ENCODE measurements at places on chromosomes 3 and 15.

GRCh38 chr3:53973905-53974304, 82.2 kb upstream of the SELENOK start:
- DNase-seq = no peak

DNA sequence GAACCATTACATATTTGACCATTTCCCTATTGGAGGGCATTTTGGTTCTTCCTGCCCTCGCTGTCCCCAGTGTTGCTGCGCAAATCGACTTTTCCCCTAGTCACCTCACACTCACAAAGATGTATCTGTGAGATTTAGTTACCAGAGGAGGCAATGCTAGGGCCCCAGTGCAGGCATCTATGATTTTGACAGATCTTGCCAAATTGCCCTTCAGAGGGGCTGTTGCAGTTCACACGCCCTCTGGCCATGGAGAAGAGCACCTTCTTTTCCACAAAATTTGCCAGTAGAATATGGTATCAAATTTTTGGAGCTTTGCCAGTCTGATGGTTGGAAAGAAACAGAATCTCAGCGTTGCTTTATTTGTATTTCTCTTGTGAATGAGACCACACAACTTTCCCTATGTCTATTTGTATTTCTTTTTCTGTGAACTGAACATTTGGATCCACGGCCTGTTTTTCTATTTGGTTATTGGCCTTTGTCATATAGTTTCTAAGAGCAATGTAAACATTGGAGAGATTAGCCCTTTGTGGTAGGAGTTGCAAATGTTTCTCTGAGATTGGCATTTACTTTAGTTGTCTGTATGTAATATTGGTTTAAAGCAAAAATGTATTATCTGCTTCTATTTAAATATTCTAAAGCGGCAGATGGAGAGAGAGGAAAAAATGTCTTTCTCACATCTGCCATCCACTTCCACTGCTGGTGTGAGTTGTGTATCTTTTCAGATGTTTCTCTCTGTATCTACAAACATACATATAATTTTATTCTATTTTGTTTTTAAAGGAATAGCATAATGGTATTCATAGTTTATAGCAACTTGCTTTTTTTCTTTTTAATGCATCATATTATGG, 66.1 kb downstream of the DNASE1L3 start:
- DNase-seq = no peak

DNA sequence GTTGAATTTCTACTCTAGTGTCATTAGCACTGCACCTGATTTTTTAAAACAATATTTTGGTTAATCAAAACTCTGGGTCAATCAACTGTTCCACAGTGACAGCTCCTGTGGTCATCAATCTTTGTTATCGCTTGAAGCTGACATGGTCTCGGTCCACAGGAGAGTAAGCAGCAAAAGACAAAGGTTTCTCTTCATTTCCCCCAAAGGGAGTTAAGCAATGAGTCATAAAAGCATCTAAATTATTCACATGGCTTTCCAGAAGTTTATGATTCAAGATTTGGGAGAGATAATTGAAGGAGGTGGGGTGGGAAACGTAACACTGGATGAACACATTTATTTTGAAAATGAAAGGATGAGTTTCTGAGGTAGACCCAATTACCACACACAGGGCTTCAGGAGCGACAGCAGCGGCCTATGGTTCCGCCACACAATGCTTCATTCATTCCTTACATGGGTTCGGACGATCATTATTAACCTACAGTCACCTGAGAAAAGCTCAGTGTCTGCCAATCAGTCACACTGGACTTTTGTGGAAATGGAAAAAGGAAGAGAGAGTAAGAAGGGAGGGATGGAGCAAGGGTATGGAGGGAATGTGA, 505.1 kb downstream of the FHIT start:
- DNase-seq = no peak

- no peak for DNase-seq
Observed at GRCh38 chr3:146184241-146185015, 23.4 kb upstream of the PLOD2 start.

- DNase-seq = no peak
Observed at GRCh38 chr3:170572665-170573253, 13.1 kb downstream of the SLC7A14 start.

- DNase-seq = no peak
Observed at GRCh38 chr15:35992791-35993190, 446.8 kb upstream of the DPH6 start.

DNA sequence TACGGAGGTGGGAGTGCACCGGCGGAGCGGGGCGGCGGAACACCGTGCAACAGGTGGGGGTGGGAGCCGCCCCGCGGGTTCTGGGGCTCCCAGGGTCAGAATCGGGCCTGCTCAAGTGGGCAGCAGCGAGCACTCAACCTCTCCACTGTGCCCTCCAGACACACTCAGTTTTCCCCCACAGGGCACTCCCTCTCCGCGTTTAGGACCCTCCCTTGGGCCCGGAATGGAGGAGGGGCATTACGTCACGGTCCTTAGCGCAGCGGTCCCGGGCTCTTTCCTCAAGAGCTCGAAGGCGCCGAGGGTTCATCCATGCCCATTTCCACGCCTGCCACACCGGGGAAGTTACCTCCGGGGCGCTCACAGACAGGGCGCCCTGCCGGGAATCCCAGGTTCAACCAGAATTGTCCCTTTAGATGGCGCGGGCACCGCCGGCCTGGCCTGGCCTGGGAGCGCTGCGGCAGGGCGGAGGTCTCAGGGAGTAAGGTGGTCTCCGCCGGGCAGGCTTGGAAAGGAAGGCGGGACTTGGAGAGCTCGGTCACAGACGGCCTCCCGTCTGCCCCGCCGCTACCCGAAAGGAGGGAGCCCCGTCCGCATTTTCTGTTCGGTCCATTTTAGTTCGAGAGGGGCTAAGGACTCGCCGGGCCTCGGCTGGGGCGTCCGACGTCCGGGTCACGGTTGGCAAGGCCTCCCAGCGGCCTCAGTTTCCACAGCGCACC, 5.1 kb downstream of the RNU6-1 start:
- no peak for DNase-seq

DNA sequence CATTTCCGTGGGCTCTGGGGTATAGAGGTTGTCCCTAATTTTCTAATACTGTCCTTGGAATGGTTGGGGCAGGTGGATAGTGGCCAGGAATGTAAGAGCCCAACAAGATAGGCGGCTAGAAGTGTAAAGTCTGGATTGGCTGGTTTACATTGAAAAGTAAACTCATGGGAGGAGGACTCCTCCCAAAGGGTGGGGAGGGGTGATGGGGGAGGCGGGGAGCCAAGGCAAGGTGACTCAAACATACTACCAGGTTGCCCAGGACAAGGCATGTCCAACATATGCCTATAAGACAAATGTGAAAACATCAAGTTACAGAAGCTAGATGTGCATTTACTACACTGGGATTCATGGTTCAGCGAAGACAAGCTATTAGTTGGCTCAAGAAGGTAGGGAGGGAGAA, 14.3 kb upstream of the SAMMSON start:
- DNase-seq = no peak

- no peak for DNase-seq
Observed at GRCh38 chr3:171184372-171184771, 157.9 kb upstream of the SLC2A2 start.

DNA sequence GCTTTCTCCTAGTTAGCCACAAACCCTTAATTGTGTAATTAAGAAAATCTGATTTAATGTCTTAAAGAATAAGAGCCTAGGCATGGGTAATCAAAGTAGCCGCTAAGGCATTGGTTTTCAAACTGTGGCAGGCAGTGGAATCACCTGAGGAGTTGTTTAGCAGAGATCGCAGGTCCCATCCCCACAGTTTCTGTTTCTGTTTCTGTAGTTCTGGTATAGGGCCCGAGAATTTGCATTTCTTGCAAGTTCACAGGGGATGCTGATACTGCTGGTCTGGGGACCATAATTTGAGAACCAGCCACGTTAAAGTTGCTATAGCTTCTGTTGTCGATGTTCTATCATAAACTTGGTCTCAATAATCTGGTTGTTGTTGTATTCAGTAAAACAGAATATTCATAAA, 204.3 kb downstream of the ALCAM start:
- DNase-seq = no peak

DNA sequence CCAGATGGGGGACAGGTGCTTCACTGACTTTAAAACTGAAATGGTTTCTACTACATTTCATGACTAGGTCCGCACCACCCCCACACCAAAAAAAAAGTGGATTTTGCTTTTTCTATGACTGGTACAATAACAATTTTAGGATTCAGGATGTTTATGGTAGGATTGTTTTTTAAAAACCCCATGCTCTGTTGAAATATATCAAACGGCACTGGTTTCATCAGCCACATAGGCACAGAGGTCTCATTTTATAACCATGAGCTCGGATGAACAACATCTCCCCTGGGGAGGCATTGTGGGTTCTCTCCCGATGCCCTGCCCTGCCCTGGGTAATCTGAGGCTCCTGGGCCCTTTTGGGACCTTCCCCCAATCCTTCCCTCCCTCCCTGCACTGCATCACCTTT, 202.7 kb upstream of the KBTBD8 start:
- DNase-seq = no peak

DNA sequence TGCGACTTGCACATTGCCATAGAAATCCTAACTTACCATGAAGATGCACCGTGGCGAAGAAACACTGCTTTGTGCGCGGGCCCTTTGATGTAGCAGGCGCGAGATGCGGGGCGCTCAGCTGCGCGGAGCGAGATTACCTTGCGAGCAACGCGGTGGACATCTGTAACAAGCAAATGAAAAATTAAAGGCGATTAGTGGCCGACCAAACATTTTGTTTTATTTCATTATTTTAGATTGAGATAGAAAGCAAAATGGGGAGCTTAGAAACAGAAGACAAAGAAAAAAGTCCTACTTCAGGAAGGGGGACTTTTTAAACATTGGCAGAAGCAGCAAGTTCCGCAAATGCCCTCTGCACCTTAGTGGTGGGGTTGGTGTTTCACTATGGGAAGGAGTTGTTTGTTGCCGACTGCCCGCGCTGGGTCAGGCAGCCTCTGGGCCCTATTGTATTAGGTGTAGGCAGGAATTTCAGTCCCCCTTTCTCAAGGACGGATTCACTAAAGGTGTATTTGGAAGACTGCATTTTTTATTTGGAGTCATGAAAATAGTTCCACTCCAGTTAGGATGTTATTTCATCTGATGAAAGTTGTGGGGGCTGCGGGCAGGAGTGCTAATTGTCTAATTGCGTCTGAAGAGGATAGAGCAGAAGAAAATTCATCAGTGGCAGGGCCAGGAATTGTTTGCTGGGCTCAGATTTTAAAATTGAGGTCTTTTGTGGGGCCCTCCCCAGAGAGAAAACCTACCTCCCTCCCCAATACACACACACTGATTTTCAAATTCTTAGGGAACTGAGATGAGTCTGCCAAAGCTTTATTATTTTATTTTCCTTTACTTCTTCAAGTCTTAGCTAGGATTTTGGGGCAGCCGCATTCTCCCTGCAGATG, 17.4 kb downstream of the ZIC4 start:
- no peak for DNase-seq

DNA sequence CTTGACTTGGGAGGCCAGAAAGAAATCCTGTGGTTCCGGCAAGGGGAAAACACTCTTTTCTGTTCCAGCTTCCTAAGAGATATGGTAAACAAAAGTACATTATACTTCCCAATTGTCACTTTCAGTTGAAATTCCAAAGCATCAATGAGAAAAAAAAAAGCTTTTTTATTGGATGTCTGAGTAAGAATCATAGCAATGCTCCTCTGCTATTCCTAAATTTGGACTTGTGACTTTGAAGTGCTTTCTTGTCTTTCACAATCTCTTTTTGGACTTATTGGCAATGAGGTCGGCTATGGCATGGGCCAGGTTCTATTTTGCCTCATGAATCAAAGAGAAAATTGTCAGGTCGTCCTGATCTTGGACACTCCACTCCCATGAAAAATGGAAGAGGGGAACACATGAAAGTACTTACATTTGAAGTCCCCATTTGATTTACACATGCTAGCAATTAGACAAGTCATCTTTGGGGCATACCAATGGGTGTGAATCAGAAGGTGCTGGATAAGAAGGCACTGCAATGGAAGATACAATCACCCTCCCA, 170.5 kb downstream of the GREM1 start:
- DNase-seq = no peak

DNA sequence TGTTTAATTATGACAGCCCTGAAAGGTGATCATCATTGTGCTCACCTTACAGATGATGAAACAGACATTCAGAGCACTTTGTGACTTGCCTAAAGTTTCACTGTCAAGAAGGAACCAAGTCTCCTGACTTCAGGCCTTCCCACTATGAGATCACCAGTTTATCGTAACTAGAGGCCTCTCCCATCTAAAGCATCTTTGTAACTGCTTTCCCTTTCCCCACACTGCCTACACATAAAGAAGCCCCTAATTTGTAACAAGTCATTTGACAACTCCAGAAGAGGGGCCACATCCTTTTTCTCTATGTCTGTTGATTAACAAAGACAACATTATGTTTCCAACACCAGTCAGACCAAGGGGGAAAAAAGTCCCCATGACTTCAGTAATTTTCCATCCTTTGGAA, 1.1 kb downstream of the KLHL6 start:
- no peak for DNase-seq

DNA sequence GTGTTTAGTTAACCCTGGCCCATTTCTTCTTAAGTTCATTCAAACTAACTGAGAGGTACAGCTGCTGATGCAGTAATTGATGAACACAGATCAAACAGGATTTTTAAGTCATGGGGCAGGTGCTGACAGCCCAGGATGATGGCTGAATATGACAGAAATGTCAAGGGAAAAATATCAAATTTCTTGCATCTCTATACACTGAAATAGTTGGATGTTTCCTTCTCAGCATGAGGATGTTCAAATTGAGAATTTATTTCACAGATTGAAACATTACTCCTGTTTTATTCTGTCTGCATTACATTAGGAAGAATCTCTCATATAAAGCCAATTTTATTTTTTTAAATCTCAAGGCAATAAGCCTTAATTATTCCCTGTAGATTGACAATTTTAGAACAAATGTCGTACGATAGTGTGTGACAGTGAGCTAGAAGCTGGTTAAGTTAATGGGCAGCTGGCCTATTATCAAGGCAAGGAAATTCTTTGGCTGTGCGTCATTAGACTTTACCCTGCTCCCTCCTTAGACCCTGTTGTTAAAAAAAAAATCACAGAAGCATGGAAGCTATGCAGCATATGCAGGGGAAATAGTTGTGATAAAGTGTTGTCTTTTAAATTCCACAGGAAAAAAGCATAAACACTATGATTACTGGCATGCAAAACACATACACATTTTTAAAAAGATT, 183.8 kb upstream of the KCNMB2 start:
- no peak for DNase-seq

DNA sequence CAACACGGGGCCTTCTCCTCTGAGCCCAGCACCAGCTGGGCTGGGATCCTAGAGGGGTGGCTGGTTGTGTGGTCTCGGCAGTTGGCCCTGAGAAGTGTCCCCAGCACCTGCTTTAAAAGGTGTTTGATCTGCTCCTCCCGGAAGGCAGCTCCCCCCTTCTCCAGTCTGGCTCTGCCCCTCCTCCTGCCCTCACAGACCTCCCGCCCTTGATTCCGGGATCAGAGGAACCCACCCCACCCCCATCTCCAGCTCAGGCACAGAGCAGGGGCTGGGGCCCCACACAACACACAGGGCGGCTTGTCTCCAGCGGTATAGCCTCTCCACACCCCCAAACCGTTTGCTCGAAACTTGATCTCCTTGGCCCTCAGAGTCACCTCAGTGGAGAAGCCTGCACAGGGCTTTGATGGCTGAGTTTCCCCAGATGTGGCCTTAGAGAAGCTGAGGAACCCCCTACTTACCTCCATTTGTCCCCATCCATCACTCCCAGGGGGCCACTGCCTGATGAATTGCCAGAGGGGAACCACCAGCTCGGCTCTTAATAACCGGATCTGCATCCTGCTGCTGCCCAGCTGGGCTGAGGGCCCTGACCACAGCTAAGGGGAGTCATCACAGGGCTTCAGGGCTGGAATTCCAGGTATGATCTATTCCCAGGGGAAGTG, 6.4 kb upstream of the STRA6 start:
- no peak for DNase-seq

- DNase-seq = no peak
Observed at GRCh38 chr3:149299938-149300801, 33.3 kb downstream of the TM4SF18 start.

All from stimulated activated CD4-positive, alpha-beta T cell treated with anti-CD3 and anti-CD28 coated beads, Interleukin-15, amount 100 ng/mL, for 1 hour (primary cell).